WERI-Rb-1 (cell line): ENCODE measurements at places on chromosomes 7 and 10.

DNA sequence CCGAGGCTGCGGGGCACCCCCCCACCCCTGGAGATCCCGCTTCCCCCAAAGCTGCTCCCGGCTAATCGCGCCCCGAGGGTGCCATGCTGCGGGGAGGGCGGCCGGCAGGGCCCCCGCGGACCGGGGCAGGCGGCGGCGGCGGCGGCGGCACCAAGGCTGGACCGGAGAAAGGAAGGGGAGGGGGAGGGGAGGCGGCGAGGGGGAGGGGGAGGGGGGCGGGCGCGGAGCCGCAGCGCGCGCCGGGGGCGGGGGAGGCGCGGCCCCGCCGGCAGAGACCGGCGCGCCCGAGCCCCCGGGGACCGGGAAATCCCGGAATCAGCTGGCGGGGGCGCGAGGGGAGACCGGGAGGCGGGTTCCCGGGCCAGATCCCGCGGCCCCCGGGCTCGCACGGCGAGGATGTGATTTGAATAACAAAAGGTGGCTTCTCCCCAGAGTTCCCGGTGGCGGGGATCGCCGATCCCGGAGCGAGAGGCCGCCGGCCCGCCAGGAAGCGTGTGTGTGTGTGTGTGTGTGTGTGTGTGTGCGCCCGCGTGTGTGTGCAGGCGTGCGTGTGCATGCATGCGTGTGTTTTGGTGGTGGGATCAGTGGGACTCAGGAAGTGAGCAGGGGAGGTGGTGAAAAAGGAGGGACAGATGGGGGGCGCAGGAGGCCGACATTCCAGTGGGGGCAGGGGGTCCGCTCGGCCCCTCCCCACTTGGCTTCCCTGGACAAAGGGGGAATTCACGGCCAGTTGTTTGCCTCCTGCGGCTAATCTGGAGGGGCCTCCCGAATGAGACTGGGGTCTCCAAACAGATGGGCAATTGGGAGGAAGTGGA, 99.5 kb downstream of the HIP1 start:
- DNase-seq = peak; percentile 65

DNA sequence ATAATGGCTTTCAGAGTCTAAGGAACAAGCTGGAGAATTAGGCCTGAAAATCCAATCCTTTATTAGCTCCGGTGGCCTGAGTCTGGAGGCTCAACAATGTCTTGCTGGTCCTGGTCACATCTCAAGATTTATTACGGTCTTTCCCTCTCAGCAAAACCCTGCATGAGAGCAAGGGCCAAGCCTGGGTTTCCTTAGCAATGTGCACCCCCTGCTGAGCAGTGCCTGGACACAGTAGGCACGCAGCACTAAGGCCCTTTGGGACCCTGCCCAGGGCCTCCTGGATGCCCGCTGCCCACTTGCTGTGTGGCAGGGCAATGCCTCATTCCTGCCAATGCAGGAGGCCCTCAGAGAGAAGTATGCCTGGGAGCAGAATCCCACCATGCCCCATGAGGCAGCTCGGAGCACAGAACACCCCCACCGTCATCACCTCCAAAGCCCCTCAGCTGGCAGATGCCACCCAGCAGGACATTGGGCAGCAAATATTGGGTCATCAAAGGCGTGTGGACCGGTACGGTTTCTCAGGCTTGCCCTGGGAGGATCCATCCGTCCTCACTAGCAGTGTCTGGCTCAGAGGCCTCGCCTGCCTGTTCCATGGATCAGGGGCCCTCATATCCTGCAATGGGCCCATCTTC, 156.4 kb downstream of the OAT start:
- peak; percentile 21 for DNase-seq

GRCh38 chr10:91957091-91957490, 33.5 kb downstream of the BTAF1 start:
- no peak for DNase-seq

- no peak for DNase-seq
These were observed 81.3 kb downstream of the C10orf105 start for GRCh38 chr10:71638064-71638821.

DNA sequence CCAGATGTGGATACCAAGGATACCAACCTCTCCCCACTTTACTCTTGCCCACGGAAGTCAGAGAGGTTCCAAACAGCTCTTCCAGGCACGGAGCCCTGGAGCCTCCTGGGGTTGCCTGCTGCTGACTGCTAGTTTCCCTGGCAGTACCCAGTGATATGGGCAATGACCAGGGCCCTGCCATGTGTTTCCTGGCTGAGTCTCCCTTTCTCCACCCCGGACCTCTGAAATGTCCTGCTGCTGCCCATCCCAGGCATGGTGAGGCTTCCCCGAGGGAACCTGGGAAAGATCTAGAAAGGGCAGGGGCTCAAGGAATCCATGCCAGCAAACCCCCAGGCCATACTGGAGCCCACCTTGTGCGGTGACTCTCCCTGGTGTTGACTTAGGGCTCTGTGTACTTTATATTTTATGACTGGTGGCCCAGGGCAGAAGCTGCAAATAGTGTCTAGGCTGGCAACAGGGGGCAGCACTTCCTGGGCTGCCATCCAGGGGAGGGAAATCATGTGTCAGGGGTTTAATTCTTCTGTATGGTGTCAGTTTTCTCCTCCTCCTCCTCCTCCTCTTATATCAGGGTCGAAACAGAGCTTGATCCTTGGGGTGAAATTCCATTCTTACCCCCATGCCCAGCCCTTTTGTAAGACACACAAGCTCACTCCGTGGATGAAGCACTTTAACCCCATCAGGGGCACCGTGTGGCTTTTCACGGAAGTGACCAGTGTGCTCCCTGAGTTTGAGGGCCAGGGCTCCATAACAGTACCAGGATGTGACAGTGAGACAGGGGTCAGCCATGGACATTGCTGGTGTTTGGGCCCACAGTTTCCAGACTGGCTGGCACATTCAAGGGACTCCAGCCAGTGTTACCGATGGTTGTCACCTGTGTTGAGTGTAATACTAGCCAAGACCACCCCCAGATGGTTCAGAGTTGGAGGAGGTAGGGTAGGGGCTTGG, 62.4 kb upstream of the GDF10 start:
- no peak for DNase-seq

GRCh38 chr10:76311752-76312636, 880.6 kb downstream of the LRMDA start:
- peak; percentile 67 for DNase-seq
